ENCODE measurements at places on chromosomes 7 and 10. TPM values are rescaled to one million over a fixed set of nuclear protein-coding genes. Genes with fewer than 3 reads are reported as not detected.

- no peak for DNase-seq
Observed at GRCh38 chr7:25738528-25738927, 413.5 kb upstream of the NFE2L3 start.

DNA sequence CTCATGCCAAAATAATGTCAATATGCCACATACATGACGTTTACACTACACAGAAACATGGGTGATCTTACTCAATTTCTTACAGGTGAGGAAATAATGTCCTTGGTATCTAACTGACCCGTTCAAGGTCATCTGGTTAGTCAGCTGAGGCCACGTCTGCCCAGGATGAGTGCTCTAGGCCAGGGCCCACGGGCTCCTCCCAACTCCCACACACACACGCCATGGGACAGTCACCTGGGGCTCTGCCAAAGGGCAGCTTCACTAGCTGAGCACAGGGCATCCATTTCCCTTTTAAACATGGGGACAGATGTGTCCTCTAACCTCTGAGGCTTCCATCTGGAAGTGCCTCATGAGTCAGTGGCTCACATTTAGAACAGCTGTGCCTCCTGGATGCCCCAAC is 123.9 kb downstream of the TNS3 start:
- DNase-seq, result no peak

DNA sequence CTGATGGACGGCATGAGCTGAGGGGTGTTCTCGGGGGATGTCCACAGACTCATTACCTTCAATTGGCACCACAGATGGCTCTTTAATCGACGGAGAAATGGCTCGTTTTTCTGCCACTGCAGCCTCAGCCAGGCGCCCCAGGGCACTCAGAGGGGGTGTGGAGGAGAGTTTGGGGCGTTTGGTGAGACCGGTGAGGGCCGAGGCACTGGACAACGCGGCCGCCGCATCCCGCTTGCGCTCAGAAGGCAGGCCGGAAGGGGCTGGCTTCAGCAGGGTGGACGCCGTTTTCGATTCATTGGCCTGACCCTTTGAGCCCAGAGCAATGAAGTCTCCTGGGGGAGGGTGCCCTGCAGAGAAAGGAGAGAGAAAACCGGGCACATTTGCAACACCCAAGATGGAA is 1.3 kb downstream of the INTS1 start:
- DNase-seq, result no peak

- DNase-seq, result no peak
Observed at GRCh38 chr7:135933509-135934188, 43.5 kb downstream of the MTPN start.

DNA sequence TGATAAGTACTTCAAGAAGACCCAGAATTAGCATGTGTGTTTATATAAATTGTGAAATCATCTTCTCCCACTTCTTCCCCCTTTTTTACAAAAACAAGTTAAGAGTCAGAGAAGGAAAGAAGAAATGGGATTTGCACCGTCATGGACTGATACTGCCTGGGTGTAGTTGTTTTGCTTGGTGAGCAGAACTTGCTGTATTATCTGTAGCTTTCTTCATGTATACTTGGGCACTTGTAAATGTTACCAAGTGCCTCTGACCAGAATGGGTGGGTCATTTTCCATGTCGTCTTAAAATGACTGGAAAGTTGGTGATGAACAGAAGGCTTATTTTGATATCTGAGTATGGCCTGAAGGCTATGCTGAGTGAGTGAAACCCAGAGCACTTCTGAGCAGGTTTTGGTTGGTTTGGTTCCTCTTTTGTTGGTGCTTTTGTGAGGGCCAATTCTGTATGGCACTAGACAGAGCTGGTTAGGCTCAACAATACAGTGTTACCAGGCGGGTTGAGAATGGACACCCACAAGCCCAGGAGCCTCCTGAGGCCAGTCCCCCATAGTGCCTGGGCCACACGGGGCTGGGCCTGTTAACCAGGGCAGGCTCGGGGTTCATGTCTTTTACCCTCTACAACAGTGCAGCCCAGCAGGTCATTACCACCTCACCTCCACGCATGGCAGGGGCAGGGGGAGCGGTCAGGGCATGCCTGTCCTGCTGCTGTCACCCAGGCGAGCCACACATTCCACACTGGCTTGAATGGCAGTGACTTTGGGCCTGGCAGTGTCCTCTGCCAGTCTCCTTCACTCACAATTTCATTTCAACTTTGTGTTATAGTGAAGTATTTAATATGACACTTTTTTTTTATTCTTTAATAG is 115.1 kb downstream of the CCNY start:
- DNase-seq, result no peak

DNA sequence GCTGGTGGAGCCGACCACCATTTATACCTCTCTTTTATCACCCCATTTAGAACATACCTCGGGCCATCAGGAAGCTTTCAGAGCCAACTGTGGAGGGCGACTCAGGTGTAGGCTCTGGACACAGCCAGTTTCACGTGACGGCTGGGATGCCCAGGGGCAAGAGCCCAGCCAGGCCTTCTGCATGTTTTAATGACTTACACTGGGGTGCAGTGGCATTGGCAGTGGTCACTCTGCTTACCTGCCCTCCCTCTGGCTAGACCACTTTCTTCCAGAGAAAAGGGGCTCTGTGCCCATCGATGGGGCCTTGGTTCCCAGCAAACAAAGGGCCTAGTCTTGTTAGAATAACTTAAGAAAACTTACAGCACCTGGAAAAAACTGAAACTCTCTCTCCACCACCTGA is 50.0 kb downstream of the PNLIPRP2 start:
- DNase-seq, result no peak

DNA sequence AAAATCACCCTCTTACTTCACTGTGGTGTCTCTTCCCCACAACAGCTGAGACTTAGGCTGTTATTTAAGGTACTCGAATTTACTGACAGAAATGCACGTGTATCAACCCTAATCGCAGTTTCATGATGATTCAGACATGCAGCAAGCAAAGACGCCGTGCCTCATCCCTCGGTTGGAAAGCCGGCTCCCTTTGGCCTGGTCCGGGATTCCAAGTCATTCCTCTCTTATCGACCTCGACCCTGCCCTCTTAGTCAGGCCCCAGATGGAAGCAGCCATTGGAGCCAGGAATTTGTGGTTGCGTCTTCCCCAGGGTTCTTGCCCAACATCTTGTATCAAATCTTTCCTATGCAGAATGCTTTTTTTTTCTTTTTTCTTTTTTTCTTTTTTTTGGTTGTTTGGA is 229.5 kb downstream of the GATA3 start:
- no peak for DNase-seq

DNA sequence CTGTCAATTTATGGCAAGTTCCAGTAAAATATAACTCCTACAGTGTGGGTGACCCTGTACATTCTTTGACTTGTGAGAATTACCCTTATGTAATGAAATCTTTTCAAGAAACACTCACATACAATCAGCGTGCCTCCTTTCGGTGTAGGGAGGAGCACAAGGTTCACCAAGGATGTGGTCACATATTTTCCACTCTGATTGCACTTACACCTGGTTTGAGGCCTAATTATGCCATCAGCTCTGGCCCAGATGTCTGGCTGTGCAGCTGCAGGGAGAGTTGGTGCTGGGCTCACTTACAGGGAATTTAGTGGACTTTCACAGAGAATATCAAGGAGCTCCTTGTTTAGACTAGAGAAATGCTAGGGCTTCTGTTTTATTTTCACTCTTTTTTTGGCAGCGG is 146.0 kb upstream of the STEAP4 start:
- DNase-seq, result no peak

DNA sequence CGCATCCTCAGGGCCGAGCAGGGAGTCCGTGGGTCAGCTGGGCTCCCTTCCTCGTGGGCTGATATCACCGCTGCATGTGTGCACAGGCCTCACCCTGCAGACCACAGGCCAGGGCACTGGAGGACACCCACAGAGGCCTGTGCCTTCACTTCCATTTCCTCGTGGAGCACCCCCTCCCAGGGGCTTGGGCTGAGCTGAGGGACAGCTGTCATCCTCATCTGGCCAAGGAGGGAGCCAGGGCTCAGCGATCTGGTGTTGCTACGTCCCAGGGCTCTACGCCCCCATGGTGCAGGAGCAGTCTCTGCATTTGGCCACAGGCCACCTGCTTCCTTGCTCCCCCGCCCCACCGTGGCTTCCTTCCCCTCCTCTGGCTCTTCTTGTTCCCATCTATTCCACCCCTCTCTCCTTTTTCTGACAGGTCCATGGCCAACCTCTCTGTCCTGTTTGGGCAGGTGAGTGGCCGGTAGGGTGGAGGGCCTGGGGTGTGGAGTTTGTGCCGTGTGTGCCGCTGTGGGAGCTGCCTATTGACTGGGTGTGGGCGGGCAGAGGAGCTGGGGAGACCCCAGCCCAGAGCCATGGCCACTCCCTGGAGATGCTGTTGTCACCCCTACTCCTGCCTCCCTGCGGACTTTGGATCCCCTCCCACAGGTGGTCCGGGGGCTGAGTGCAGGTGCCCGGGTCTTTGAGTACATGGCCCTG is 8.3 kb upstream of the ASIC3 start:
- DNase-seq, result no peak

GRCh38 chr10:98373260-98374040 is 41.5 kb downstream of the PYROXD2 start:
- no peak for DNase-seq

DNA sequence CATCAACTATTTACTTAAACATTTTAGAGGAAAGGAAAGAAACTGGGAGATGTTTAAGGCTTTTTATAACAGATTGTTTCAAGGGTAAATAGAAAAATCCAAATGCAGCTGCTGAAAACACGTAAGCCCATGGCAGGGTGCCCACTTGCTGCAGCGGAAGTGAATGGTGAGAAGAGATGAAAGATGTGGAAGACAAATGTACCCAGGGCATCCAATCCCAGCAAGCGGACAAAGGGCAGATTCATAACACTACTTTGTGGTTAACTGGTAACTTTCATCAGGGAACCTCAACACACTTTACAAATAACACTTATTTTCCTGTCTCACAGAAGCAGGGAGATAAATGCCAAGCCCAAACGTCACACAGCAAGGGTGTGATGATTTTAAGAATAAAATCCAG is 358.4 kb downstream of the KCNMA1 start:
- DNase-seq, result no peak

DNA sequence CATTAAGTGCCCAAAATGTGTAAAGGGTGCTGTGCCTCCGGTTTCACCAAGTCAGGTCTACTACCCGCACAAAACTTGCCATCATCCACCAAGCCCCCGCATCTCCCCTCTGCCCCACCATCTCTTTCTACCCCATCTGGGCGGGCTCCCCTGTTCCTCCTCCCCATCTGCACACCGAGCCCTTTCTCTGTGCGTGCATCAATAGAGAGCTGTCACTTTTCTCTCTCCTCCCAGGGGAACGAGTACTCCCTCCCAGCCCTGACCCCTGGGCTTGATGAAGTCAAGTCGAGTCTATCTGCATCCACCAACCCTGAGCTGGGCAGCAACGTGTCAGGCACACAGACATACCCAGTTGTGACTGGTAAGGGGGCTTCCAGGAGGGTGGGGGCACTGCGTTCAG is 63.5 kb downstream of the PAX2 start:
- DNase-seq, result no peak

DNA sequence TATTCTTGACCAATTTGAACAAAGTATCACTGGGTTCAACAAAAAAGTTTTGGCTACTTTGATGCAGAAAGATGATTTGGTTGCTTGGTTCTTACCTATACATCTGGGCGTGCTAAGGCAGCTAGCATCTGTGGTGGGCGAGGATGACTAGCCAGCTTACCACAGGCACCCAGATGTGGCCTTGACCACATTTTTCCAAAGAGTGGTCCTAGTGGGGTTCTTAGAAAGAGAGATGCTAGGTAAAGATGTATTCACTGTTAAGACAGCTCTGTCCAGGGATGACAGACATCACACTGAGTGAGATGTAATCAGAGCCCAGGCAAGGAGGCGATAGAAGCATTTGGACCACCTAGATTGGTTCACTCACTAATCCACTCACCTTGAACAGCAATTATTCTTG is 785 bp downstream of the DNTT start:
- DNase-seq, result no peak

- no peak for DNase-seq
Observed at GRCh38 chr7:108066486-108066885, 63.5 kb upstream of the LAMB1 start.

- DNase-seq, result no peak
Observed at GRCh38 chr7:70355198-70356020, 757.1 kb downstream of the AUTS2 start.

- no peak for DNase-seq
Observed at GRCh38 chr10:131009791-131010190, 301.7 kb downstream of the TCERG1L start.

GRCh38 chr10:123165445-123166072 is 11.4 kb downstream of the BUB3 start:
- no peak for DNase-seq

Gene CCDC172
- not detected for polyA plus RNA-seq

Gene IGF2BP3
- polyA plus RNA-seq, result 22.0 TPM

Gene SH3PXD2A
- 105 TPM for polyA plus RNA-seq

Gene MYH16
- not detected for polyA plus RNA-seq

Gene CCL26
- not detected for polyA plus RNA-seq

Gene COG5
- polyA plus RNA-seq, result 33.8 TPM

Gene SLC18A2
- 1.1 TPM for polyA plus RNA-seq
